Smooth muscle cell of the brain vasculature (primary cell): ENCODE measurements at places on chromosomes 2 and 18.

GRCh38 chr2:165791421-165792103 lies 2.5 kb downstream of the GALNT3 start:
- DNase-seq = no peak

GRCh38 chr18:32158108-32158624 lies 31.7 kb upstream of the MEP1B start:
- peak; percentile 73 for DNase-seq

- DNase-seq = no peak
Measured at GRCh38 chr2:175877845-175878544, 124.1 kb downstream of the LNPK start.

GRCh38 chr2:158212301-158212700 lies 110.6 kb downstream of the UPP2 start:
- DNase-seq = no peak

DNA sequence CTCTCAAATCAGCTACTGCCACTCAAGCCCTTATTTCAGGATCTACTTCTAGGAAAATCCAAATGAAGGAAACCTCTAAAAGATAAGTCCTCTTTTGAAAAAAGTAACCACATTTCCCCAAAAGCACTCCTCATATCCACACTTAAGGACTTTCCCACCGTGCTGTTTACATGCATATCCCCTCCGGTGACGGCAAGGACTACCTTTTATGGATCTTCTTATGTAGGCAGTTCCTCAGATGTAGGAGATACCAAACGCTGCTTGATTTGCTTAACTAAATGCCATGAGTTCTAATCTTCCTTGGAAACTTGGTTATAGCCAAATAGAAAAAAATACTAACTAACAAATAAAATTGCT lies 6.9 kb upstream of the TMEM87B start:
- DNase-seq = no peak

- DNase-seq = no peak
Measured at GRCh38 chr2:100427627-100428258, 10.3 kb upstream of the CHST10 start.
